COR-L47 (cell line): ENCODE measurements at places on chromosomes 13 and 19.

GRCh38 chr19:49058562-49058961, 1.0 kb upstream of the CGB7 start:
- peak; percentile 6 for DNase-seq

- DNase-seq: no peak
Measured at GRCh38 chr19:33401683-33402420, 28.3 kb downstream of the CEBPG start.

- no peak for DNase-seq
Measured at GRCh38 chr13:113460064-113460555, 6.8 kb upstream of the ADPRHL1 start.

DNA sequence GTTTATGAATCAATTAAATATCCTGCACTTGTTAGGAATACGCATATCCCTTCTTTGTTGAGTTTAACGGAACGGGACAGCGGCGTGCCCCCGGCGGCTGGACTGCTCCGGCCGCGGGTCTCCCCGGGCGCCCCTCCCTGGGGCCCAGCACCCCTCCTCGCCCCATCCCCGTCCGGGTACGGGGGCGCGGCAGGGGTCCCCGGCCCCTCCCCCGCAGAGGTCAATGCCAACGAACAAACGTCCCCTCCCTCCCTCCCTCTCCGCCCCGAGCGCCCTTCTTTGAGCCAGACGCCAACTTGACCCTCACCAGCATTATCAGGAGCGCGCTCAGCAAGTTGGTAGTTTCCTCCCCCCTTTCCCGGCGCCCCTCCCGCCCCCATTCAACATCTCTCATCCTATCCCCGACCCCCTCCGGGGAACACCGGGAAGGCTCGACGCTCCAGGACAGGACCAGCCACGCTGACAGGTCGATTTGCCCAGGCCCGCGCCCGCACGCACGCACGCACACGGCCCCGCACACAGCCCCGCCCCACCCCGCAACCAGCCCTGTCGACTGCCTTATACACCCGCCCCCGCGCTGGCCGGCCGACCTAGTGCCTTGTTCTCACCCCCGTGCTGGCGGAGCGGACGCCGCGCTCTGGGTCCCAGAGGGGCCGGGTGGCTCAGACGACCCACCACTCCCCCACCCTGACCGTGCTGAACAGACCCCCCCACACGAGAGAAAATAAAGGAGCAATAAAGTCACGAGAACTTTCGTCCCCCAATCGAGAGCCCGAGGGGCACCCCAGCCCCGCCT, 5.0 kb downstream of the LYL1 start:
- no peak for DNase-seq

DNA sequence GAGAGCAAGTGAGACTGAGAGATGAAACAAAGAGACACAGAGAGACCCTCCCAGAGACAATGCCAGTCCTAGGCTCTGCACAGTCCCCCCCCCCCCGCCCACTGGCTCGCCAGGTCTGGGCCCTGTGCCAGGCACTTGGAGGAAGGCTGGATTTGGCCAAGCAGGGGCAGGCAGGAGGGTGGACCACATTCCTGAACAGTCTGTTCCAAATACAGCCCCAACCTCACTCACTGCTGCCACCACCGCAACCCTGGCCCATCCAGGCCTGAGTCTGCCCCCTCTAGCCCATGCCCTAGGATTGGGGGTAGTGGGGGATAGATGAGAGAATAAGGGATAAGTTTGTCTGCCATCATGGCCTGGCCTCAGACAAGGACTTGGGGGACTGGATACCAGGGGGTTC, 19.0 kb downstream of the CYP2F1 start:
- no peak for DNase-seq

GRCh38 chr19:30049846-30050667, 108.0 kb downstream of the URI1 start:
- DNase-seq: no peak

DNA sequence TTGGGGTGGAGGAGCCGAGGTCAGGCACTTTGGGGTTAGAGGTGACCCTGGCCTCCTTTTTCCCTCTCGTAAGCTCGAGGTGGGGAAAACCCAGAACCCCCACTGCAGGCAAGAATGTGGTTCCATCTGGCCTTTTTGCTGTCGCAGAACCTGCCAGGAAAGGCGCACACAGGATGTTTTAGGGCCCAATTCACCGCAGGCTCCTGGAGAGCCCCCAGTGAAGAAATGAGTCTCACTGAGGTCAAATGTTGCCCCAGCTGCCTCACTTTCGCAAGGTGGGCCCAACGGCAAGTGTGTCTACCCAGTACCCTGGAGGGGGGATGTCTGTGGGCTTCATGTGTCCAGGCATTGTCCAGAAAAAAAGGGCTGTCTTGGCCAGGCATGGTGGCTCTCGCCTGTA, 61.8 kb downstream of the PEX11G start:
- DNase-seq: no peak

DNA sequence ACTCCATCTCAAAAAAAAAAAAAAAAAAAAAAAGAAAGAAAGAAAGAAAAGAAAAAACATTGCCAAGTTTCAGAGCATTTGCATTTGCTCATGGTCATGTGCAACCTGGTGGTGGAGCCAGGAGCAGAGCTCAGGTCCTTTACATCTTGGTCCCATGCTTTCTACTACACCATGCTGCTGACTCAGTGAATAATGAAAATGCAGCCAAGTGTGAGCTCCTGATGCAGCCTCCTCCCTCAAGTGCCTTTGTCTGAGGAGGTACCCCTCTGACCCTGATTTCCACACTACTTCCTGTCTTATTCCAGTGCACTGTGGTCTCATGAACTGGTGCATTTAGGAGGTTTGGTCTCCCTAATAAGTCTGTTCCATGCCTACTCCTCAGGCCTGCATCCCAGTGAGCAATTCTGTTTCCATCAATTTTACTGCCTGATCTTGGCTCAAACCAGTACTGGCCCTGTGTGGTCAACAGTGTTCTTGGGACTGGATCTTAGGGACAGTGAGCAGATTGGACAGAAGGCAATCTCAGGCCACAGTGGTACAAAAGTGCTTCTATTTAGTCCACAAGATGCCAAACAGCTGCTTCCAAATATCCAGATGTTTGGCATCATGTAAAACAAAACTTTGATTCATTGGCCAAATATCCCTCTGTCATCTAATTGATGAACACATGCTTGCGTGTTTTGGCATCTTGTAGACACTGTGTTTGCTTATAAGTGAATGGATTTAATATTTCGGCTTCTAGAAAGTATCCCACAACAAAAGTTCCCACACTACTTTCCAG, 28.8 kb upstream of the LRCH1 start:
- DNase-seq: no peak

DNA sequence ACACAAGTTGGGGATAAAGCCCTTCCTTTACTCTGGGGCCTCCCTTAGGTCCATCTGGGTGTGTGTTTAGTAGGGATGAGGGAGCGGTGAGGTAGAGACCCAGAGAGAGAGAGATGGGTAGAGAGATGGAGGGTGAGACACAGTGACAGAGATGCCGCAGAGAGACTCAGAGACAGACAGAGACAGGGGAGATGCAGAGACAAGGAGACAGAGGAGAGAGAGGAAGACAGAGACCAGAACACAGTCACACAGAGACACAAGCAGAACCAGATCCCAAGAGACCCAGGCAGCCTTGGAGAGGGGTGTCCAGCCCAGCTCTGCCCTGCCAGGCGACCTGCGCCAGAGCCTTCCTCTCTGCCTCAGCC, 2.4 kb downstream of the KLK1 start:
- no peak for DNase-seq

DNA sequence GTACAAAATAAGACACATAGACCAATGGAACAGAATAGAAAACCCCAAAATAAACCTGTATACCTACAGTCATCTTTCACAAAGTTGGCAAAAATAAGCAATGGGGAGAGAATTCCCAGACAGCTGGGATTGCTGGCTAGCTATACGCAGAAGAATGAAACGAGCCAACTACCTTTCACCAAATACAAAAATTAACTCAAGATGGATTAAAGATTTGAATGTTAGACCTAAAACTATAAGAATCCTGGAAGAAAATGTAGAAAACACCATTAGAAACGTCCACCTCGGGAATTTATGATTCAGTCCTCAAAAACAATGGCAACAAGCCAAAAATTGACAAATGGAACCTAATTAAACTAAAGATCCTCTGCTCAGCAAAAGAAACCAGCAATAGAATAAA, 408.1 kb upstream of the SLITRK1 start:
- DNase-seq: no peak

DNA sequence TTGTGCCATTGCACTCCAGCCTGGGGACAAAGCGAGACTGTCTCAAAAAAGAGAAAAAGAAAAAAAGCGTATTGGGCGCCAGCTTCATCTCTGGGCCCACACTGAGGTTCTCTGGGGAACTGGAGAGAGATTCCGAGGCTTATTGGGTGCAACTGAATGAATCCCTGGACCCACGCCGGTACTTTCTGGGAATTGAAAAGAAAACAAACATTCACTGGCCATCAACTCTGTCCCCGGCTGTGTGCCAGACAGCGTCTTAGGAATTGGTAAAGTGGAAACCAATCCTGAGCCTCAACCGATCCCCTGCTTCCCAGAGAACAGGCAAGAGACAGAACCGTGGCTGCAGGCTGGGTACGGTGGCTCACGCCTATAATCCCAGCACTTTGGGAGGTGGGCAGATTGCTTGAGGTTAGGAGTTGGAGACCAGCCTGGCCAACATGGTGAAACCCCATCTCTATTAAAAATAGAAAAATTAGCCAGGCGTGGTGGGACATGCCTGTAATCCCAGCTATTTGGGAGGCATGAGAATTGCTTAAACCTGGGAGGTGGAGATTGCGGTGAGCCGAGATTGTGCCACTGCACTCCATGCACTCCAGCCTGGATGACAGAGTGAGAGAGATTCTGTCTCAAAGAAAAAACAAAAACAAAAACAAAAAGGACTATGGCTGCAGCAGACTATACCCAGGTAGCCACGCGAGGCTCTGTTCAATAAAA, 8.6 kb downstream of the ANO8 start:
- no peak for DNase-seq
